ENCODE measurements at places on chromosomes 12 and 14.

- DNase-seq: no peak
These were observed 141.5 kb downstream of the TTC7B start for GRCh38 chr14:90674716-90675115.

- DNase-seq: no peak
These were observed 117.0 kb upstream of the DYRK2 start for GRCh38 chr12:67531501-67531900.

DNA sequence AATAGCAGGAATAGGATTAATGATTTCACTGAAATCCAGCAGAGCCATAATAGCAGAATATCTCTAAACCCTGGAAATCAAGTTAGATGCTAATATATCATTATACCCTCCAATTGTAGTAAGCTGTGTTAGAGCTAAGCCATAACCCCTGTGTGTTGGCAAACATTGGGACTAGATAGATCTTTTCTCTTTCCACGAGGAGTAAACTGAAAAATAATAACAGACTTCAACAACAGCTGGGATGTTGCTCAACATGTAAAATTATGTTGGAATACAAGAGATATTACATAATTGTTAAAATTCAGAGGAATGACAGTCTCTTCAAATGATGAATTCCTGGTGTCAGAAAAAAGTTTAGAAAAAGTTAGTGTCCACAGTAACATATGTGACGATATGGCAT, 383.8 kb downstream of the SNAPC1 start:
- DNase-seq: no peak

- no peak for DNase-seq
These were observed 72.1 kb downstream of the POLR3B start for GRCh38 chr12:106429636-106430035.

DNA sequence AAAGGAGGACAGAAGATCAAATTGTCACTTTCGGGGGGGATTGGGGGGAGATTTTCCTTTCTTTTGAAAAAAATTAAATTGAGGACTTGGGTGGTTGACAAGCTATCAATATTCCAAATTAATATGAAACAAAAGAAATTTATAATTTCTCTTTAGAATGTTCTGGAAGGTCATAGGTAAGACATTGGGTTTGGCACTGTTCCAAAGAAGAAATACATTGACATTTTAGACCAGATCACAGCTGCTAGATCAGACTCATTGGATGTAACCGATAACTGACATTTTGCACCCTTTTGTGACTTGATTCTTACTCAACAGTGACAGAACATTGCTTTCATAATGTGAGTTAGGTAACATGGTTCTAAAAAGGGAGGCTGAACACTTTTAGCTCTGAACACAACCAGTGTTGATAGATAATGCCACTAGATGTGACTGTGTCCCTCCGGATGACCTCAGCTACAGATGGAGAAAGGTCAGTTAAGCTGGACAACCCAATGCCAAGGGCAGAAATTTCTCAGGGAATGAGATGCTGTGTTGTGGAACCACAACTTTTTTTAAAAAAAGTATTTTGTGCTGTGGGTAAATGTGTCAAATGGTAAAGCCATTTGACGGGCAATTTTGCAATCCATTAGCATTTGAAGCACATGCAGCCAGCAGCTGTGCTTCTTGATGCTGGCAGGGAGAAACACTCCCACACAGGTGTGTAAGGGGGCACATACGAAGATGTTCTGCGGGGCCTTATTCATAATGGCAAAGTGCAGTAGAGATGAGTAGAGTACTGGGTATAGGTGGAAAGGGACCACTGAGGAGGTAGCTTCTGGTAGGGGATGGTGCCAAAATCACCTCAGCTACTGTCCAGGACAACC, 62.9 kb downstream of the RFX4 start:
- no peak for DNase-seq

GRCh38 chr12:80794551-80794950, 77.8 kb downstream of the MYF5 start:
- no peak for DNase-seq

GRCh38 chr12:74725154-74725553, 187.5 kb downstream of the ATXN7L3B start:
- no peak for DNase-seq

GRCh38 chr12:52415870-52416750, 10.0 kb upstream of the KRT82 start:
- no peak for DNase-seq

DNA sequence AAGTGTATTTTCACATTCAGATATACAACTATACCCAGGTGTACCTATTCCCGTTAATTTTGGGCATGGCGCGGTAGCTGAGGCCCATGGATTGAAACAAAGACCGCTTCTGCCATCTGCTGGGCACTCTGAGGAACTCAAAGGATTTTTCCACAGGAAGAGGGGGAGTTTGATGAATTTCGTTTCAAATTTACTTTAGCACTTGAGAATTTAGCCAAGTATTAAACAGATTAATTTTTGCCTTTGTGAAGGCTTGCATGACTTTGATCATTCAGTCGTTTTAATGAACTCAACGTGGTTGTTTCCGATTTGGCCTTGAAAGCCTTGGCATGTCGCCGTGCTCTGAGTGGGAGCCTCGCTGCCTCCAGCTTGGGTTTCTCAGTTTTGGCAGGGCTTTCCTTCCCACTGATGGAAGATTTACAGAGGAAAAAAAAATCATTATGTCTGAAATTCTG, 153.2 kb upstream of the DDHD1 start:
- DNase-seq: peak; percentile 53

- DNase-seq: no peak
These were observed 564.8 kb downstream of the VRK1 start for GRCh38 chr14:97361958-97362357.

DNA sequence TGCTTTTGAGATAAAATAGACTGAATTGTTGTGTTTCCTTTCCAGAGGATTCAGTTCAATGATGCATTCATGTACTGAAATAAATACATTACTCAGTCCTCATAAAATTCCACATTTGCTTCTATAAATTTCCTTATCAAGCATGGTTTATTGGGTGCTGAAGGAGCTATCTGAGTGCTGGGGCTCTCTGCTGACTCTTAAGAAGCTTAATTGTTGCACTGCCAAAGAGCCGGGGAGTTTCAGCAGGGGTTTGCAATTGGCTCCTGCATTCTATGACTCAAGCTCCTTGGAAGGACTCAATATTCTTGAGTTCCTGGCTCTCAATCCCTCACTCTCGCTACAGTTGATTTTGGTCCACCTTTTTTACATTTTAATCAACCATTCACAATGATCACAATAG, 69.8 kb upstream of the PYGL start:
- no peak for DNase-seq

GRCh38 chr12:90938451-90938850, 16.5 kb downstream of the CCER1 start:
- DNase-seq: no peak

DNA sequence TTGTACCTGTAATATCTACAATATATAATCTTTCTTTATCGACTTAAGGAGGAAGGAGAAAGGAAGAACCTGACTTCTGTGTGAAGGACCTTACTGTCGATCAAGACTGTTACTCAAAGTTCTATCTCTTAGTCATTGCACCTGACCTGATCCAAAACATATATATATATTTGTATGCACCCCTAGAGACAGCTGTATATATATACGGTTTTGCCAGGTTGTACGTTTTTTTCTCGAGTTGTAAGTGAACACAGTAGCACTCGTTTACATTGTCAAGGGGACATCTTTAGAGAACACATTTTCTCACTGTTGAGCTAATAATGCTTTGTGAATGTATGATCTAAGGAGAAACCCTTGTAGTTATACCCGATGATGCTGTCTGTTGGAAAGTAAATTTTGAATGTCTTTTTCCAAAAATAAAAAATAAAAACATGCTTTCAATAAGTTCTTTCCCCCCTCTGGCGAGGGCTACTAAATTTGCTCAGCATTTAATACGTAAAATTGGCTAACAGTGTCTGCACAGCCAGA, 536 bp upstream of the SLC35E3 start:
- DNase-seq: no peak

DNA sequence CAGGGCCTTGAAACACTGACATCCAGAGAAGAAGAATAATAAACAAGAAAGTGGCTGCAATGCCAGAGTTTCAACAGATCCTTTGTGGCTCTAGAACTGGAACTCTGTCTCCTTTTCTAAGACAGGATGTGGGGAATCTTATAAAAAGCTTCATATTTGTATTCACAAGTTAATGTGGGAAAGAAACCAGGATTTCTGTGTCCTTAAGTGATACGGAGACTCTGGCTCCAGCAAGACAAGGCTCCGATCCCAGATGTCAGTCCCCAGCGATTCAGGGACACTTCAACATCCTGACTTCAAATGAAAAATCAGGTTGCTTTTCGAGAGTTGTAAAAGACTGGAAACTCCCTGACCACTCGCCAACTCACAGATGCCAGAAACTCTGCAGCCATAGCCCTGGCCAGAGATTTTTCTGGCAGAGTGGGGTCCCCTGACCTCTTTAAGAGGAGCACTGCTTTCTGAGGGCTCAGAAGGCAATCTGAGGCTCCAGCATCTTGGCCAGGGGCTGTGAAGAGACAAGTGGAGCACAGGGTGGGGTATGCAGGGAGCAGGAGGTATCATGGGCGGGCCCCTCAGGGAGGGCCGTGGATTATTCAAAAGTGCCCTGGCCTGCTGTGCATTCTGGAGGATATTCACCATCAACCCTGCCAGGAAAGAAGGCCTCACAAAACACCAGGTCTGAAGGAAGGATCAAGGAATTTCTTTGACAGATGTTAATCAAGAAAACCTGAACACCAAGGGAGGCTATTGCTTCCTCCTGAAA, 53.3 kb downstream of the TMX1 start:
- no peak for DNase-seq

DNA sequence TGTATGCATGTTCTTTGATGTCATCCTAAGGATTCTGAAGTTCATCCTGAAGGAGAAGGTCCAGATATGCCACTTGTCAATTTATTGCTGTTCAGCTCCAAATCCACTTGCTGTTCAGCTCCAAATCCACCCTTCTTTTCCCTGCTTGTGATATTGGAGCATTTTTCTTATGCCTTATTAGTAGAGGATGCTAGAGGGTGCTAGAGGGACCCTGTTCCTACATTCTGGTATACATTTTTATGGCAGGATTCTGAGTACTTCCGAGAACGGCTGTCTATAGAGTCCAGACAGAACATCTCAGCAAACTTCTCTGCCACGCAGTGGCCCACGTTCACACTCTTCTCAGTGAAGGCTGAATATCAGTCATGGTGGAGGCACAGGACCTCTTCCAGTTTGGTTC, 406.7 kb downstream of the NOVA1 start:
- no peak for DNase-seq

GRCh38 chr14:71675126-71675899, 256.9 kb upstream of the RGS6 start:
- no peak for DNase-seq

GRCh38 chr14:103551338-103551762, 11.1 kb downstream of the BAG5 start:
- DNase-seq: no peak

DNA sequence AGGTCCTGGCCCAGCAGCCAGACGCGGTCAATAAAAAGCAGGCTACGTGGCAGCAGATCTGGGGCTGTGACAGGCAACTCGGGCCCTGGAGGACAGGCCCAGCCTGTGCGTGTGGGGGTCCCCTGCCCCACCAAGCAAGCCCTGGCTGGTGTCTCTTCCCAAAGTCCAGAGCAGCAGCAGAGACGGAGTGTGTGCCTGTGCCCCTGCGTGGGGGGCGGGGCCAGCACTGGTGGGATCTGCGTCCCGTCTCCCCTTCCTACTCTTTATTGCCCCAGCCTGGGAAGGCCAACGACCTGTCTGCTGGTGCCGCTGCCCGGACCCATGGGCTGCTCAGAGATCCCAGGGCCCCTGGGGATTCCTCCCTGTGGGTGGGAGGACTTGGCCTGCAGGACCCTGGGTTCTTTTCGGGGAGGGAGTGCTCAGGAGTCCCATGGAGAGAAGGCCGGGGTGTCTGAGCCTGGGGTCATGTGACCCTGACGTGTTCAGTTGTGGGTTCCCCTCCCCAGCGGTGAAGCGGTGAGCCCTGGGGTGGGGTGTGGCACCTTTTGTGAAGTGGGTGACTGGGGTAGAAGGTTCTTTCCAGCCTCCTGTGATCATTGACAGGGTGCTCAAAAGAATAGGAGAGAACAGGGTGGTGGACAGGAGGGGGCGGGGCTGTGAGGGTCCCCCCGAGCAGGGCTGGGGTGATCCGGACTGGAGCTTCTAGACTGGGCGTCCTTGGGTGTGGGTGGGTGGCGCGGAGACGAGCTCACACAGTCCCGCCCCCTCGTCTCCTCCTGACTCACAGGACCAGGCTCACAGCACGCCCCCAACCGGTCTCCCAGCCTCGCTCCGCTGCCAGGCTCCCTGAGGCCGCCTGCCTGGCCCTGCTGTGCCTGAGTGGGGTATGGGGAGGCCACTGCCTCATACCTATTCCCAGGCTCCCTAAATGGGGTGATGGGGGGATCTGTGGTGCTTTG, 22.4 kb downstream of the ASPG start:
- DNase-seq: no peak

- DNase-seq: no peak
These were observed 6.3 kb downstream of the OTX2 start for GRCh38 chr14:56803816-56804535.

DNA sequence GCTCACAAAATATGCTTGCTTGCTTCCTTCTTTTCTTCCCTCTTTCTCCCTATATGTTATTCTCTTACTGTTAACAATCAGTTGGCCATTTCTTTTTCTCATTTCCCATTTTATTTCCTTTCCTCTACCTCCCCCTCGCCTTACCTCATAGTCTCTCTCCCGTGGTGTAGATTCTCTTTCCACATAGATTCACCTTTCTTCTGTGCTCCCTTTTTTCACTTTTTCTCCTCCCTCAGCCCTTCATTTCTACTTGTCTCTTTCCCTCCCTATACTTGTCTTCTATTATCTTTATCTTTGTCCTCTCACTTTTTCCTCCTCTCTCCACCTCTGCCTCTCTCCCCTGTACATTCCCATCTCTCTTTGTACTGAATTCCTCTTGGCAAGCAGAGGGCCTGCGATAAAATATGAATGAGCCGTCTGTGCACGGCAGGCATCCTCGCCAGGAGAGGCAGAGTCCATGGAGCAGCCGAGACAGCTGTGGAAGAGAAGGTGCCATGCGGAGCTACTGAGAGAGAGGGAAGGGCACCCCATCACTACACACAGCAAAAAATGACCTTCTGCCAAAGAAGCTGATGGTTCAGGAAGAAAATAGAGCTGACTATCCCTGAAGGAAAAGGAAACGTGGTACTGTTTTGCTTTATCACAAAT, 12.1 kb downstream of the C14orf93 start:
- no peak for DNase-seq

DNA sequence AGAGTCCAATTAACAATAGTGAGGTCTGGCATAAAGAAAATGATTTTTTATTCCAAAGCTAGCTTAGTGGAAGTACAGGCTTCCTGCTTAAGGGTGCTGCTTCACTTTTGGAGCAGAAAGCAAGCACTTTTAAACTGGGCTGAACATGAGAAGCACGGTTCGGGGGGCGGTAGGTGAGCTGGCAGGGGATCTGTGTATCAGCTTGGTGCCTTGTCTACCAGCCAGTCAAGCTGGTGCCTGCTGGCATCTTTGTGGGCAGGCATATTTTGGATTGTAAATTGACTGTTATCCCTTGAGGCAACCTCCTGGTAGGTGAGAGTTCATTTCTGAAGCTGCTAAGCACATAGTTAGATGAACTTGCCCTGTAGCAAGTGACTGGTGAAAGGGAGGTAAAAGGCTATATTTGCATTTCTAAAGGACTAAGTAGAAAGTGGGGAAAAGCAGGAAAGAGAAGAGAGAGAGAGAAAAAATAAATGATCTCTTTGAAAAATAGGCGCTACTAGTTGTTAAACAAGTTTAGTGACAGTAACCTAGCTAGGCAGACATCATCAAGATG, 121.1 kb upstream of the SYT10 start:
- no peak for DNase-seq
